ENCODE measurements at places on chromosomes 16 and 17.

GRCh38 chr16:30895627-30896260 is 670 bp upstream of the CTF1 start:
- no peak for DNase-seq

- DNase-seq = no peak
These were observed 616.0 kb upstream of the CDH11 start for GRCh38 chr16:65737831-65738230.

- DNase-seq = no peak
These were observed 11.4 kb downstream of the MLLT6 start for GRCh38 chr17:38716368-38717005.

GRCh38 chr17:39132192-39132610 is 19.2 kb downstream of the PLXDC1 start:
- no peak for DNase-seq

- DNase-seq = no peak
These were observed 152.0 kb upstream of the HS3ST3A1 start for GRCh38 chr17:13753771-13754170.

GRCh38 chr16:9392956-9393355 is 301.5 kb downstream of the HAPSTR1 start:
- no peak for DNase-seq

- no peak for DNase-seq
These were observed 36.3 kb downstream of the DHRS7C start for GRCh38 chr17:9755083-9755482.

DNA sequence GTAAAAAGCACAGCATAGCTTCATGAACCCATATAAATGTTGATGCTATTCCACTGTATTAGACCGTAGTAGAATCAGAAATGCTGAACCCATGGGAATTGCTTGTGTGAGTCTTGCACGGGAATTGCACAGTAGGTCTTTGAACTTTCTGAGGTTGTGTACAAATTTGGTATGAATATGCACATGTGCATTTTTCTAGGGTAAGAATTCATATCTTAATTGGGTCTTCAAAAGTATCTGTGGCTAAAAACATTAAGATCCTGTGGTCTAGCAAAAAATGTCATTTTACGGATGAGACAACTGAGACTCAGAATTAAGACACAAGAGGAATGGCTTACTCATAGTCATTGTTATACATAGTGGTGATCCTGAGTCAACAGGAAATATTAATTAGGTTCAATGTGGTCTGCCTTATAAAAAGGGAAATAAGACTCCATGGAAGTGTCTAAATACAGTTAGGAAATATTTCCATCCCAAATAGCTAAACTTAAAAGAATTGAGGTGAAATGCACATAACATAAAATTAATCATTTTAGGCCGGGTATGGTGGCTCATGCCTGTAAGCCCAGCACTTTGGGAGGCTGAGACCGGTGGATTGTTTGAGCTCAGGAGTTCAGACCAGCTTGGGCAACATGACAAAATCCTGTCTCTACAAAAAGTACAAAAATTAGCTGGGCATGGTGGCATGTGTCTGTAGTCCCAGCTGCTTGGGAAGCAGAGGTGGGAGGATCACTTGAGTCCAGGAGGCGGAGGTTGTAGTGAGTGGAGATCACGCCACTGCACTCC is 22.8 kb downstream of the TAOK1 start:
- no peak for DNase-seq

DNA sequence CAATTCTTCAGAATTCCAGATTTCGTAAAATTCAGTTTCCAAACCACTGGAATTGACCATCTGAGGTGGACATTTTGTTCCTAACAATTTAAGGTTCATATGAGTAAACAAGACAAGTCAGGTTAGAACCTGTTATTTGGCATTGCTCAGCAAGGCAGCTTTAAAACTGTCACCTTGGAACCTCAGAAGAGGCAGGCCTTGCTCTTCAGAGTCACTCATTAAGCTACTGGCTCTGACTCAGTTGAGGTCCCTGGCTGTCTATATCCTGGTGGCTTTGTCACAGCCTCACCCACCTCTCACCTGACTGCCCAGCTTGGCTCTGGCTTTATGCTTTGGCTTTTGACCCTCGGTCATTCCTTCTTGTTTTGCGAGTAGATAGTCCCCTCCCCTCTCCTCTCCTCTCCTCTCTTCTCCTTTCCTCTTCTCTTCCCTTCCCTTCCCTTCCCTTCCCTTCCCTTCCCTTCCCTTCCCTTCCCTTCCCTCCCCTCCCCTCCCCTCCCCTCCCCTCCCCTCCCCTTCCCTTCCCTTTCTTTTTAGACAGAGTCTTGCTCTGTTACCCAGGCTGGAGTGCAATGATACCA is 238.4 kb downstream of the SHISA9 start:
- DNase-seq = no peak

GRCh38 chr16:72415379-72415778 is 243.4 kb upstream of the PMFBP1 start:
- no peak for DNase-seq

DNA sequence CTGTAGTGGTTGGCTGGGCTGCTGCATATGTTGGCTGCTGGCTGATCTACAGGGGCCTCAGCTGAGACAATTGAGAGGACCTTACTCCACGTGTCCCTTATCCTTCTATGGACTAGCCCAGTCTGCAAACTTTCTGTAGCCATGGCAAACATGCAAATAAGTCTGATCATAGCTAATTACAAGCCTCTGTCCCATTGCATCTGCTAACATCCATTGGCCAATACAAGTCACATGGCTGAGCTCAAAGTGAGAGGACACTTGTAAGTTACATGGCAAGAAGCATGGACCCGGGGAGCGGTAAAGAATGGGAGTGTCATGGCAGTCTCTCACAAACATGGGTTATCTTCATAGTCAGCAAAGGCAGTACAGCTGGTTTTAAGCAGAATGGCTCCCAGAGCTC is 11.6 kb upstream of the IL4R start:
- no peak for DNase-seq

GRCh38 chr16:22814711-22815105 is 746 bp downstream of the HS3ST2 start:
- no peak for DNase-seq

DNA sequence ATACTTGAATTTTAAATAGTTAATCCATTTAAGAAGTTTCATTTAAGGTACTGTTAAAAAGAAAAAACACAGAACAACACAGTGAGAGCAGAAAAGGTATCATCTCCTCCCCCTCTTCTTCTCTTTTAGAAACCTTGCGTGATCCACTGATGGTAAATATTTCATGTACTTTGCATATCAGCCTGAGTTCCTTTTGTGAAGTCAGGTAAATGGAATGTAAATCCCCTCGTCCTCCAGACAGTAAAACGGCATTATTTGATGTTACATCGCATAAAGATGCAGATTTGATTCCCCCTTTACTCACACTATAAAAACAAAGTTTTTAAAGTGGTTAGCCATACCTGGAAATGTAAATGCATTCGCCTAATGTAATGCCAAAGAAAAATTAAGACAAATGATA is 234.4 kb downstream of the WWOX start:
- DNase-seq = no peak

DNA sequence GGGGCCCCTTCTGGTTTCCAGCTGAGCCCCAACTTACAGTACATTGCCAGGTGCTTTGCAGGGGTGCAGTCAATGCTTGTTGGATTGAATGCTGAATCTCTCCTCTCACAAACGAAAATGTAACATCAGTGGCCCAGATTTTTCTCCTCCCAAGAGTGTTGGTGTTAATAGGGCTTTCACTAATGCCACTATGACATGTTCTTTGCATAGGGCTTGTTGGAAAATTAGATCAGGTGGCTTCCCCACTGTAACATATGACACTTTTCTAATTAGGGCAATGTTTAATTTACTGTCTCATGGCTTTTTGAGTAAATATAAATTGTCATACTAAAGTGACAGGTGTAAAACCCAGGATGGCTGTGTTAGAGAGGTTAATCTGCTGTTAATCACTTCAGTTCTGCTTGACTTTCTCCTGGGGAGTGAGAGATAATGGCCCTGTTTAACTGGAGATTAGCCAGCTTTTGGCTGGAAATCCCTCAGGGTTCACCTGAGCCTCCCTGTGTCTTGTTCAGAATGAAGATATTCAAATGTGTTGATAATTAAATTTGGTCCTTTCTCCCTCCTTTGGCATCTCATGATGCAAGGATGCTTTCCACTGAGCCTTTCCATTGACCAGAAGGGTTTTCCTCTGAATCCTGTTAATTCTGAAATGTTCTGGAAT is 502.3 kb downstream of the RBFOX1 start:
- DNase-seq = no peak

DNA sequence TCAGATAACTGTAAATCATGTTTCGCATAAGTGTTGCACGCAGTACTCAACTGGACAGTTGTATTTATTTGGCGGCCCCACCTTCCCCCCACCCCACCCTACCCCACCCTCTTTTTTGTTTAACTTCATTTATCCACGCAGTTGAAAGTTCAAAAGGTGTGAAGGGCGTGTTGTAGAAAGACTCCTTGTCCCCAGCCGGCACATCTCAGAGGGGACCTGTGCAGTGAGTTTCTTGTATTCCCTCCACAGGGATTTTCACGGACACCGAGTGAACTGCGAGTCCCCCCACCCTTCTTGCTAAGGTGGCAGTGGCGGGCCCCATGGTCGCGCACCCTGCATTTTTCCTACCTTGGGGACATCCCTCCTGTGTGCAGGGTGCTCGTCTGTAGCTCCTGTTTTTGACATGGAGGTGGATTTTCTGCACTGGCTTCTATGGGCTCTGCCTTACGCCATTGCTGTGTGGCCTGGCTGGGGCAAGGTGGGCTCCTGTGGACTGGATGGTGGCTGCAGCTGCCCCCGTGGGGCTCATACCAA is 36.2 kb downstream of the ADCY7 start:
- DNase-seq = no peak

DNA sequence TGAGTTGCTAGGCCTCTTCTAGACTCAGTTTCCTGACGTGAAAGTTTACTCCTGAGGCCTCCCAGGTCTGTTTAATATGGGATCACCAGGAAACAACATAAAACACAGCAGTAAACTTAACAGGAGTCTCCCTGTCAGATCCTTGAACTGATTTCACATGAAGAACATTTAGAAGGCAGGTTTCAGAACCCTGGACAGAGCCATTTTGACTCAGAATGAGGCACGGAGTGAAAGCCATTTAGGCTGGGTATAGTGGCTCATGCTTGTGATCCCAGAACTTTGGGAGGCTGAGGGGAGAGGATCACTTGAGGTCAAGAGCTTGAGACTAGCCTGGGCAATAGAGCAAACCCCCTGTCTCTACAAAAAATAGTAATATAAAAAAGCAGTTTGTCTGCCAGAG is 289.1 kb downstream of the CA10 start:
- DNase-seq = no peak

DNA sequence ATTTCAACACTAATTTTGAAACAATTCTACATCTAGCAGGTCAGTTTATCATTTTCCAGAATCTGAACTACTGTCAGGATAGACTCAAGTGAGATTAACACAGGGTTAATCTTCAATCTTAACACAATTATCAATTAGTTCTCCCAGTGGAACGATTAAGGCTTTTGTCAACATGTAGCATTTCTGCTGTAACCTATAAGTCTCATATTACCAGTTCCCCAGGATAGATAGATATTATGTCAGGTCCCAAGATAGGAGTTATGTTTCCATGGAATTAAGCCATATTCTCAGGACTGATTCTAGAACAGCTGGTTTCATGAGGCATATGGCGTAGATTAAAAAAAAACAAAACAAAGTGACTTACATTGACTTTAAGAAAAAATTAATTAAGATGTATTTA is 4.4 kb upstream of the FBF1 start:
- no peak for DNase-seq

- DNase-seq = no peak
These were observed 114.7 kb upstream of the CACNG3 start for GRCh38 chr16:24141466-24141865.

All from activated T-helper 1 cell treated with Interleukin-2 at 50 U/mL for 16 hours (primary cell).